ENCODE measurements at places on chromosomes 13 and 19.

DNA sequence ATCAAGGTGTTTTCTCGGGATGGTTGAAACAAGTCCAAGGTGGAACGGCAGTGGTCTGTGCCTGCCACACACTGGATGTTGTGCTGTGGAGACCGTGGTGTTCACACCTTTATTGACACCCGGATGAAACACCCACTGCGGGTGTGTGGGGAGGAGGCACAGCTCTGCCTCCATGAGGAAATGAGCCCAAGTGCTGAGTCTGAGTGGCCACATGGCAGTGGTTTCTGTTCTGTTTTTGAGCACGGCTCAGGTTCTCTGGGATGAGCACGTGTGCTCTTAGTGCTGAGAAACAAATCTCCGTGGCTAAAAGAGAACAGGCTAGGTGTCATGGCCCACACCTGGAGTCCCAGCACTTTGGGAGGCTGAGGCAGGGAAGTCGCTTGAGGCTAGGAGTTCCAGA, 29.5 kb downstream of the UPF1 start:
- peaks cover 97% of the 10 kb centered on the region for H3K36me3 ChIP-seq
- H3K4me3 ChIP-seq: no peak overlapping the region
- no peaks in the 10 kb centered on the region for H3K27me3 ChIP-seq
- H3K4me1 ChIP-seq: peaks cover 18% of the 10 kb centered on the region
- H3K27ac ChIP-seq: no peak overlapping the region
- no peak for DNase-seq

DNA sequence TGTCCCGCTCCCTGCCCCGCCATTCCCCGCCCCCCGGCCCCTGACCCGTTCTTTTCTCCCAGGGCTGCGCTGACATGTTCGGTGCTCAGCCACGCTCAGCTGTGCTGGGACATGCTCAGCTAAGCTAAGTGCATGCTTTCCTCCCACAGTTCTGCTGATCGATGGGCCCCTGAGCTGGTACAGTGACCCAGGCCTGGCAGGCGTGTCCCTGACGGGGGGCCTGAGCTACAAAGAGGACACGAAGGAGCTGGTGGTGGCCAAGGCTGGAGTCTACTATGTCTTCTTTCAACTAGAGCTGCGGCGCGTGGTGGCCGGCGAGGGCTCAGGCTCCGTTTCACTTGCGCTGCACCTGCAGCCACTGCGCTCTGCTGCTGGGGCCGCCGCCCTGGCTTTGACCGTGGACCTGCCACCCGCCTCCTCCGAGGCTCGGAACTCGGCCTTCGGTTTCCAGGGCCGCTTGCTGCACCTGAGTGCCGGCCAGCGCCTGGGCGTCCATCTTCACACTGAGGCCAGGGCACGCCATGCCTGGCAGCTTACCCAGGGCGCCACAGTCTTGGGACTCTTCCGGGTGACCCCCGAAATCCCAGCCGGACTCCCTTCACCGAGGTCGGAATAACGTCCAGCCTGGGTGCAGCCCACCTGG, 3.7 kb downstream of the TNFSF9 start:
- peaks cover 8% of the 10 kb centered on the region for H3K27me3 ChIP-seq
- H3K4me1 ChIP-seq: no peaks in the 10 kb centered on the region
- H3K4me3 ChIP-seq: no peak overlapping the region
- H3K27ac ChIP-seq: no peak overlapping the region

DNA sequence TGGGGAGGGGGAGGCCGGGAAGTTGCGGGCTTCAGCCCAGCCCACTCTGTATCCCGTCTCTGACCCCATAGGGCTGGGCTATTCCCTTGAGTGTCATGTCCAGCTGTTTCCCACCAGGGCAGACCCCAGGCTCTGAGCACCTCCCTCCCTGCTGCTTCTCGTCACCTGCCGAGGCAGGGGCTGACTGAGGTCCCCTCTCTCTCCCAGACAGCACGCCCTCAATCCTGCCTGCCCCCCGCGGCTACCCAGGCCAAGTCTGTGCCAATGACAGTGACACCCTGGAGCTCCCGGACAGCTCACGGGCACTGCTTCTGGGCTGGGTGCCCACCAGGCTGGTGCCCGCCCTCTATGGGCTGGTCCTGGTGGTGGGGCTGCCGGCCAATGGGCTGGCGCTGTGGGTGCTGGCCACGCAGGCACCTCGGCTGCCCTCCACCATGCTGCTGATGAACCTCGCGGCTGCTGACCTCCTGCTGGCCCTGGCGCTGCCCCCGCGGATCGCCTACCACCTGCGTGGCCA, 625 bp downstream of the F2RL3 start:
- H3K4me1 ChIP-seq: no peaks in the 10 kb centered on the region
- H3K27ac ChIP-seq: peak overlapping the region; percentile 69
- H3K4me3 ChIP-seq: no peak overlapping the region
- H3K36me3 ChIP-seq: no peaks in the 10 kb centered on the region

DNA sequence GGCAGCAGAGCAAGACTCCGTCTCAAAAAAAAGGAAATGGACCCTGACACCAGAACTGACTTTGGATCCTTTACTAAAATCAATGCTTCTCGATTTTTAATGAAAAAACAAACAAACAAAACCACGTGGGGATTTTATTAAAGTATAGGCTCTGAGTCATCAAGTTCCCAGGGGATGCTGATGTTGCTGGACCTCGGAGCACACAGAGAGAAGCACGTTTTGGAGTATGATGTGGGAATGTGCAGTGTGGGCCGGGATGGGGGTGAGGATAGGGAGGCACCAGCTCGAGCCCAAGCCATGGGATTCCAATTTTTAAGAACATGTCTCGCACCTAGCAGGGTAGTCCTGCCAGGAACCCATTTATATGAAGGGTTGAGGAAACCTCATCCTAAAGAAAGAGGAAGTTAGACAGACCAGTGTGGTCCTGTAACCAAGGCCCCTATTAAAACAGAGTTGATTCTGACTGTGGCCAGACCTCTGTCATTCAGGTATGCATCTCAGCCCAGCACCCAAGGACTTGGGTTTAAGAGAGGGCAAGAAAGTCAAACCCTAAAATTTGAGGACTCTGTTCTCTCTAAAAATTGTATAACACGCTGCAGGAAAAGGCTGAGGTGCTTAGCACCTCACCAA, 6.4 kb downstream of the FLT1 start:
- H3K4me1 ChIP-seq: no peaks in the 10 kb centered on the region
- no peaks in the 10 kb centered on the region for H3K36me3 ChIP-seq
- H3K27ac ChIP-seq: no peak overlapping the region

DNA sequence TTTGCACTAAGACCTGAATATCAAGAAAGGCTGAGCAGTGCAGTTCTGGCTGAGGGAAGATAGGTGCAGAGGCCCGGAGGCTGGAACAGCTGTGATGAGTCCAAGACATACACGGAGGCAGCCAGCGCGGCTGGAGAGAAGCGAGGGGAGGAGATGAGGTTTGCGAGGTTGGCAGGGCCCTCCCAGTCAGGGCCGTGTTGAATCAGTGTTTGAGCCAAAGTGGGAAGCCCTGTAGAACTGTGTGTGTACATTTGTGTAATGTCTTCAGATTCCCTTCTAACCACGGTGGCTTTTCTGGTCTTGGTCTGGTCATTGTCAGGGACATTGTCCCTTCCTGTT, 34.9 kb downstream of the PAK4 start:
- no peaks in the 10 kb centered on the region for H3K27me3 ChIP-seq
- peak; percentile 78 for DNase-seq
- H3K27ac ChIP-seq: no peak overlapping the region
- no peak overlapping the region for H3K4me3 ChIP-seq
- no peaks in the 10 kb centered on the region for H3K4me1 ChIP-seq

DNA sequence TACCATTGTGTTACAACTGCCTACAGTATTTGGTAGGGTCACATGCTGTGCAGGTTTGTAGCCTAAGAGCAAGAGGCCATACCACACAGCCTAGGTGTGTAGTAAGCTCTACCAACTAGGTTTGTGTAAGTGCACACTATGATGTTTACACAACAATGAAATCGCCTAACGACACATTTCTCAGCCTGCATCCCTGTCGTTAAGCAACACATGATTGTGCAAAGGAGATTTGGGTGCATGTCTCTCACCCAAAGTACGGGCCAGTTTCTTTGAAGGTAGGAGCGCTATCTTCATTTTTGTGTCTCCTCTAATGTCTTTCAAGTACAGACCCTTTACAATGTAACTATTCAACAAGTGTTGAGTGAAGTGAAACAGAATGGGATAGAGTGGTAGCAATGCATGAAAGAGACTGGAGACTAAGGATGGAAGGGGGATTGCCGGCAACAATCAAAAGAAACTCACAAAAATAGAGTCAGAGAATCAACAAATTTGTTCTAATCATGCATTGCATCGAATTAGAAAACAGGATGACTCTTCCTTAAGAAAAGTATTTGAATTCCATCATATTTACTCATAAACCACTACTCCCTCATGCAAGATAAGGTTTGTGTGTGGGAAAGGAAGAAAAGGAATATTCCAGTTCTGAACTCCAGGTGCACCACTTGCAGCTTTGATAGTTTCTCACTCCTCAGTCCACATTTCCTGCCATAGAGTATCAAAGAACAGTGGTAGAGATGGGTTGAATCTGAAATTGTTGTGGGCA, 60.2 kb upstream of the TNFRSF19 start:
- H3K27ac ChIP-seq: peak overlapping the region; percentile 18
- peaks cover 52% of the 10 kb centered on the region for H3K4me1 ChIP-seq
- no peaks in the 10 kb centered on the region for H3K27me3 ChIP-seq
- H3K36me3 ChIP-seq: no peaks in the 10 kb centered on the region
- DNase-seq: no peak
- no peak overlapping the region for H3K4me3 ChIP-seq

DNA sequence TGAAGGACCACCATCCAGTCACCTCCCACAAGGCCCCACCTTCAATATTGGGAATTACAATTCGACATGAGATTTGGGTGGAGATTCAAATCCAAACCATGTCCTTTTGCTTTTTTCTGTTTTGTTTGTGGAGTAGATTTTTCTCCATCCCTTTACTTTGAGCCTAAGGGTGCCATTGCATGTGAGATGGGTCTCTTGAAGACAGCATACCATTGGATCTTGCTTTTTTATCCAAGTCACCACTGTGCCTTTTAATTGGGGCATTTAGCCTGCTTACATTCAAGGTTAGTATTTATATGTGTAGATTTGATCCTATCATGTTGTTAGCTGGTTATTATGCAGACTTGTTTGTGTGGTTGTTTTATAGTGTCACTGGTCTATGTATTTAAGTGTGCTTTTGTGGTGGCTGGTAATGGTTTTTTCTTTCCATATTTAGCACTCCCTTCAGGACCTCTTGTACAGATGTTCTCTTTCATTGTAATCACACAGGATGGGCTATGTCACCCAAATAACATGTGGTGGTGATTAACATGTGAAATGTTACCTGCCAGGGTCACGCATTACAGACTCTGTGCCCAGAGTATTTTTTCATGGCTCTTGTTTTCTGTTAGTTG, 58.0 kb downstream of the ZNF823 start:
- no peak overlapping the region for H3K27ac ChIP-seq
- no peaks in the 10 kb centered on the region for H3K4me1 ChIP-seq
- peaks cover 7% of the 10 kb centered on the region for H3K36me3 ChIP-seq
- no peaks in the 10 kb centered on the region for H3K27me3 ChIP-seq

DNA sequence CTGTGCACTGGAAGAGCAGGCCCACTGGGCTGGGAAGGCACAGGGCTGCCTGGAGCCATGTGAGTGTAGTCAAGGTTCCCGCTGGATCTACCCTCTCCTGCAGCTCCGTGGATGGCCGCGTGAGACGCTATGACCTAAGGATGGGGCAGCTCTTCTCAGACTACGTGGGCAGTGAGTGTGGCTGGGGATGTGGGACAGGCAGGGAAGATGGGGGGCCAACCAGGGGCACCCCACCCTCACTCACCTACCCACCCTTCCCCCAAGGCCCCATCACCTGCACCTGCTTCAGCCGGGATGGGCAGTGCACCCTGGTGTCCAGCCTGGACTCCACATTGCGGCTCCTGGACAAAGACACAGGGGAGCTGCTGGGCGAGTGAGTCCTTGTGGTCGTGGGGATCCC, 6.1 kb downstream of the WDR83 start:
- H3K27ac ChIP-seq: no peak overlapping the region
- no peak overlapping the region for H3K4me3 ChIP-seq
- peaks cover 22% of the 10 kb centered on the region for H3K4me1 ChIP-seq
- no peaks in the 10 kb centered on the region for H3K27me3 ChIP-seq
- H3K36me3 ChIP-seq: peaks cover 38% of the 10 kb centered on the region

GRCh38 chr13:59229861-59230260, 933.9 kb downstream of the DIAPH3 start:
- H3K27me3 ChIP-seq: no peaks in the 10 kb centered on the region
- H3K4me1 ChIP-seq: no peaks in the 10 kb centered on the region
- H3K27ac ChIP-seq: no peak overlapping the region
- no peaks in the 10 kb centered on the region for H3K36me3 ChIP-seq
- H3K4me3 ChIP-seq: no peak overlapping the region
- no peak for DNase-seq

- no peaks in the 10 kb centered on the region for H3K36me3 ChIP-seq
- no peak overlapping the region for H3K27ac ChIP-seq
- no peak overlapping the region for H3K4me3 ChIP-seq
- no peak for DNase-seq
Measured at GRCh38 chr13:98784666-98785065, 32.2 kb upstream of the SLC15A1 start.

GRCh38 chr13:86932776-86933334, 738.3 kb upstream of the SLITRK5 start:
- no peaks in the 10 kb centered on the region for H3K27me3 ChIP-seq
- no peak for DNase-seq
- H3K4me3 ChIP-seq: no peak overlapping the region
- H3K36me3 ChIP-seq: no peaks in the 10 kb centered on the region
- no peaks in the 10 kb centered on the region for H3K4me1 ChIP-seq
- H3K27ac ChIP-seq: no peak overlapping the region

GRCh38 chr13:35260316-35260715, 216.2 kb downstream of the MAB21L1 start:
- no peaks in the 10 kb centered on the region for H3K36me3 ChIP-seq
- no peak overlapping the region for H3K27ac ChIP-seq
- H3K27me3 ChIP-seq: no peaks in the 10 kb centered on the region
- no peak for DNase-seq
- H3K4me3 ChIP-seq: no peak overlapping the region

DNA sequence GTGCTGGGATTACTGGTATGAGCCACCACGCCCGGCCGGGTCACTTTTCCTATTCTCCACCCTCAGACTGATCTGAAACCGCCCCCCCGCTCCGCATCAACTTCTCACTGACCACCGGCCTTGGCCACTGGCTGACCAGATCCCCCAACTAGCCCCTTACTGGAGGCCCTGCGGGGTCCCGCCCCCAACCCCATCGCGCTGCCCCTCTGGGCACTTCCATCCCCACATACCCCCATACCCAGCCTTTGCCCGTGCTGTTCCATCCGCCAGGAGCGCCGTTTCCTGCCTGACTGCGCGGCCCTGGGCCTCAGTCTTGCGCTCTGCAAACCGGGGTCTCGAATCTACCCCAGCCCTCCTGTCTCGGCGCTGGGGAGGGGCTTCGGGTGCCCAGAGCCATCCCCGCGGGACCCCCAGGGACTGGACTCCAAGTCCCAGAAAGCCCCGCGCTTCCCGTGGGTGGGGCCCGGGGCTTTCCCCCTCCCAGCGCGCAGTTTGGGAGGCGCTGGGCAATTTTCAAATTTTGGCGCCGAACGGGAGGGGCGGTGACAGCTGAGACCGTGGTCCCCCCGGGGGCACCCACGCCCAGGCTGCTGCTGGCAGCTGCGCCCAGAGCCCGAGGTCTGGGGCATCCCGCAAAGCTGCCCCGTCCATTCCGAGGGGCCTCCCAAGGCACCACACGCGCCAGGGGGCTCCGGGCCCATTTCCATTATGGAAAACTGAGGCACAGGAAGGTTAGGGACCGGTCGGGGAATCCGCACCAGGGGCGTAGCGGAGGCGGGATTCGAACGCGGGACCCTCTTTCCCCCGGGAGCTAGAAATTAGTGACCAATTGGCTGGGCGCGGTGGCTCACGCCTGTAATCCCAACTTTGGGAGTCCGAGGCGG, 5.2 kb upstream of the LMNB2 start:
- peak overlapping the region; percentile 30 for H3K4me3 ChIP-seq
- H3K27me3 ChIP-seq: no peaks in the 10 kb centered on the region
- DNase-seq: no peak
- peaks cover 23% of the 10 kb centered on the region for H3K4me1 ChIP-seq
- H3K27ac ChIP-seq: peak overlapping the region; percentile 36

Measured in right atrium auricular region (tissue), 2 donors.